ENCODE measurements at places on chromosomes 11 and 22.

GRCh38 chr11:73198677-73199076, 19.4 kb upstream of the P2RY2 start:
- no peak for DNase-seq

DNA sequence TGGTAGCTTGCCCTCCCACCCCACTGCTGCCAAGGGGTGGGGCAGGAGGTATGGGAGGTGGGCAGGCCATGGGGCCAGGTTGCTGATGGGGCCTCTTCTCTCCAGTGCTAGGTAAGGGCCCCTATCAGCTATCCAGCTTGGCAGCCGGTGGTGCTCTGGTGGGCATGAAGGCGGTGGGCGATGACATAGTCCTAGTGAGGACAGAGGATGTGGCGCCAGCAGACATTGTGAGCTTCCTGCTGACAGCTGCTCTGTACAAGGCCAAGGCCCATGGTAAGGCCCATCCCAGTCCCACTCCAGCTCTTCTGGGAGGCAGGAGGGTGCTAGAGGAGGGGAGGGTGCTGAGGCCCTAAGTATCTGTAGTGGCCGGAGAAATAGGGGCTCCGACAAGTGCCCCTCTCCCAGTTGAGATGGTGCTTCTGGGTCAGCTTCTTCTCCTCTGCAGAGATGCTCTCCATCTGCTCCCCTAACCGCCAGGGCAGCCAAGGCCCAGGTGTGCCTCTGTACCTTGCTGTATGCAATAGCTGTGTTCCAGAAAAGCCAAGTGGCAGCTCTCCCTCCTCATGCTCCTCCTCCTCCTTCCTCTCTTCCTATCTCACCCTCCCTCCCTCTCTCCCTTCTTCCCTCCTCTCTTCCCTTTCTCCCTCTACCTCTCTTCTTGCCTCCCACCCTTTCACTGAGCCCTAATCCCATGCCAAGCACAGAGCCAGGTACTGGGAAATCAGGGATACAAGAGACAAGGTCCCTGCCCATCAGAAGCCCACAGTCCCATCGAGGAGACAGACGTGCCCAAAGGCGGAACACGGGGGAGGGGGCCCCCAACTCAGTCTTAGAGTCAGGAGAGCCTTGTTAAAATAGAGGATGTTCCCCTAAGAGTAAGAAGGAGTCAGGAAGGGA, 55.3 kb downstream of the OTOG start:
- no peak for DNase-seq

GRCh38 chr22:41964112-41964491, 5.1 kb upstream of the SEPTIN3 start:
- DNase-seq: peak; percentile 46

DNA sequence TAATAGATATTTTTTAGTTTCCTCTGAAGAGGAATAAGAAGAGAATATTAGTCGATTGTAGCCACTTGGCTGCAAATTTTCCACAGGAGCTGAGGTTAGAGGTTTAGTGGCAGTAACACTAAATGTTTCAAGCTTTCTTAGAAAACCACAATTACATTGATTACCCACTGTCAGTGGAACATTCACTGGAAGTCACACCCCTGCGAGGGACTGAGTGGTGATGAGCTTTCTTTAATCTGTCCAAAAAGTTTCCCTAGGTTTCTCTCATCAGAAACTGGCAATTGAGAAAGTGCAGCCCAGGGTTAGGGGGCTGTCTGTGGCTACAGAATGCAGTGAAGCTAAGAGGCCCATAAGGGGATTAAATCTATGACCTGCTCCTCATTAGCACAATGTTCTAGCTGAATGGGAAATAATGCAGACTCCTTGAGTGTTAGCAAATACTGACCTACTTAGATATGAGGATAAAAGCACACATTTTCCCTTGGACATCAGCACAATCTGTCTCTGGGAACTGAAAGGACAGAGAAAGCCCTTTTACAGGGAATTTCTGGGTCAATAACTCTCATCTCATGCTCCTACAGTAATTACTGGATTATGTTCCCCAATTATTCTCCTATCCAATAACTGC, 189.5 kb downstream of the FAM76B start:
- no peak for DNase-seq

DNA sequence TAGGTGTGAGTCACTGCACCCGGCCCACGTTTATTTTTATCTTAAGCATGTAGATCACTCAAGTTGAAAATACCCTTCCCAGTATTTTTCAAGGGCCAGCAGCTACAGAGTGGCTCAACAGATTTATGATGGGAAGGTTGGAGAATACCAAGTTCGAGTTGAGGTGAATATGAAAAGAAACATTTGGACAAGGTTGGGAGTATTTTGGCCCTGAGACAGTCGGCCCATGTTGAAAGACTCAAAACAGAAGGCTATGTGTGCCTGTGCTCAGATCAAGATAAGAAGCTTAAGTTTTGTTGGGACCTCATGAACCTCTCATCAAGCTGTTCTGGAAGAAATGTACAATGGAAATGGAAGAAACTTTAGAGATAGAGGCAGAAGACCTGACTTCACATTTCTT, 199.1 kb downstream of the DBX1 start:
- DNase-seq: no peak

GRCh38 chr11:96207459-96208449, 135.2 kb downstream of the MAML2 start:
- DNase-seq: no peak

- DNase-seq: no peak
Observed at GRCh38 chr11:10205928-10206327, 88.1 kb downstream of the SBF2 start.

DNA sequence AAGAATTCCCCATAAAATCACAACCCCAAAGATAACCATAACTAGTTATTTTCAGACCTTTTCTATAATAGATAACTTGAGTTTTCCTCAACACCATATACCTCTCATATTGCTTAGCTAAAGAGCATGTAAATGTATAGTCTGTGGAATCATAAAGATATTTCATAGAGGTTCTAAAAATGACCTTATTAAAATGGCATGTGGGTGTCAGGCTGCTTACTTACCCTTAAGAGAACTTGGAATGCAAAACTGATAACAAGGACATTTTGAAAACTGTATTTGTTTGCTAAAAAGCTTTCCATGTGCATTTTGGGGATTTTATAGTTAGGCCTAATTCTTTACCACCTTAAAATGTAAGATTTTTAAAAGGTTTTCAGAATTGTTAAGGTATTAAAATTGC, 4.7 kb downstream of the SIK2 start:
- no peak for DNase-seq

GRCh38 chr11:73274722-73275380, 2.7 kb downstream of the P2RY6 start:
- DNase-seq: peak; percentile 42

- DNase-seq: no peak
Observed at GRCh38 chr11:36672815-36673450, 74.9 kb upstream of the RAG2 start.

DNA sequence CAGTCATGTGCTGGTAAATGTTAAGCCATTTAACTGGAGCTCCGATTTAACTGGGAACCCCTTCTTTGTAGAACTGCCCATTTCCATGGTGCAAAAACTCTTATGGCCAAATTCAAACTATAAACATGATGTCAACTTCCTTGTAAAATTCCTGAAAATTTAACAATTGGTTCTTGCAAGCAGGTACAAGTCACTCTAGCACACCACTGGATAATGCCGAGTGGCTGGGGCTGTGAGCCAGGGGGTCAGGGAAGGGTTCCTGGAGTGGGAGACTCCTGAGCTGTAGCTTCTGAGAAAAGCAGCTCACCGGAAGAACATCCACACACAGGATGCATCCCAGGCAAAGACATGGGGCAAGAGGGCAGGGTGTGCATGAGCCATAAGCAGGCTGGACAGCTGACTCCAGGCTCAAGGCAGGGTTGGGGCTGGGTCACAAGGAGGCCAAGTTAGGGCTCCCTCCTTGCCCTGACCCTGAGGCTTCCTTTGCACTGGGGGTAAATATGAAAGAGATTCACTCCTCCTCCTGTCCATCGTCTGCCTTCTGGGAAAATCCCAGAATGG, 18.2 kb downstream of the P2RY2 start:
- no peak for DNase-seq

GRCh38 chr11:119650251-119650650, 78.7 kb downstream of the NECTIN1 start:
- DNase-seq: no peak

GRCh38 chr11:66318600-66318970, 1.7 kb upstream of the CD248 start:
- DNase-seq: no peak

- no peak for DNase-seq
Observed at GRCh38 chr11:6545917-6546605, 49.0 kb downstream of the DNHD1 start.

- no peak for DNase-seq
Observed at GRCh38 chr22:20131597-20131858, at the start of gene ZDHHC8. ZDHHC8 (plus strand) TSS chr22:20131804; CDS start chr22:20131948, 144 bp downstream.

DNA sequence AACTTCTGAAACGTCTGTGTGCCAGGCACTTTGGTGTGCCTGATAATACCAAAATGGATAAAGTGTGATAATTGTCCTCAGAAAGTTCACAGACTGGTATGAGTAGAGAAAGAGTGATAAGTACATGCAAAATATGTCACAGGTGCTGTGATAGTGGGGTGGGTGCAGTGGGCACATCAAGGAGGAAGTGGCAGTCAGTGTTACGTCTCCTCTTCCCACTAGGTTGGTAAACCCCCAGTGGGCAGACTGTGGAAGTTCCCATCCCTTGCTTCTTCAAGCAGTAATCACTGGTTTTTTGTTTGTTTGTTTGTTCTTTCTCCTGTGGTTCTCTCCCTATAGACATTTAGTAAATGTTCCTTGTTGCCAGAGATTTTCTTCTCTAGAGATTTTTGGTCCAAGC, 5.4 kb downstream of the RNF121 start:
- no peak for DNase-seq

DNA sequence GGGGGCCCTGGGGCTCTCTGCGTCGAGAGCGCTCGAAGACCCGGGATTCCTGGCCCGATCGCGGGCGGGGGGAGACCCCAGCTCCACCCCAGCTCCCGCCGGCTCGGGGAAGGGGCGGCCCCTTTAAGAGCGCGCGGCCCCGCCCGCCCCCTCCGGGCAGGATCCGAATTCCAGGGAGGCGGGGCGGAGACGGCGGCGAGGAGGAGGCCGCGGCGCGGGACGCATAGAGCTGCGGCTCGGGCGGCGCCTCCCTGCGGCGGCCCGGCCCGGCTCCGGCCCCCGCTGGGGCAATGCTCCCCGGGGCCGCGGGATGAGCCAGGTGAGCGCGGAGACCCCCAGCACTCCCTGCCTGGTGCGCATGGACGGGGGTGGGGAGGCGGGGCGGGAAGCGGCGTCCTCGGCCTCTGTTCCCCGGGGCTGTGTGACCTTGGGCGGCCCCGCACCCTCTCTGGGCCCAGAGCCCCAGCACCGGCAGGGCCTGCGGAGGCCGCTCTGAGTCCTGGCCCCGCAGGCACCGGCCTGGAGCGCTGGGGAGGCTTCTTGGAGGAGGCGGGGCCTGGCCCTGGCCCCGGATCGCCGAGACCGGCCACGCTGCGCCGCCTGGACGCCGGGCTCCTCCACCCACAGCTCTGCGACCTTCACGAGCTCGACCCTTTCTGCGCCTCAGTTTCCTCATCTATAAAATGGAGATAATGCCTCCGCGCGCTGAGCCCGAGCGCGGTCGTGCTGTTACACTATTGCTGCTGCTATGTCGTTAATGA, 565 bp downstream of the GAS2L1 start:
- peak; percentile 93 for DNase-seq

DNA sequence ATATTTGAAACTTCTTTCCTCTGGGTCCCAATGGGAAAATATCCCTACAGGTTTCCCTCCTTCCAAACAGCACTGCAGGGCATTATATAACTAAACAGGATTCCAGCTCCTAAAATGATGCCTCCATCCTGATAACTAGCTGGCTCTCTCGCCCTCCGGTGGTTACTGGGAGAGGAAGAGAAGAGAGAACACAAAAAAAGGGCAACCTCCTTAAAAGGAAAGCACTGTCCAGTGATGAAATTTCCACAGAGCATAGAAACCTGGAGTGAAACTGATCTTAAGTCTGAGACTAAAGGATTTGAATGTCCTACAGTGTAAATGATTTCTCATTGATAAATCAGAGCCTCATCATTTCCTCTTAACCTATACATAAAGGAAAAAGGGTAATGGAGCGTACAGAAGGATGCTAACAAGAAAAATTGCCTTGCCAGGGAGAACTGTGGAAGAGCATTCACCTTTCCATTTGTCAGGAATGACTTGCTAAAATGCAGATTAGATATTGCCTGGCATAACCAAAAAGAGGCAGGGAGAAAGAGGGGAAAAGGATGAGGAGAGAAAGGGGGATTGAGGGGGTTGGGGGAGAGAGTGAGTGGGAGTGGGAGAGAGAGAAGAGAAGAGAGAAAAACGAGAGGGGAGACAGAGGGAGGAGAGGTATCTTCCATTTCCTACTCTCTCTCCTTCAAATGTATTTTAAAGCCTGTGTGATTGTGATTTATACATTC, 121.3 kb downstream of the APOL5 start:
- DNase-seq: no peak

- no peak for DNase-seq
Observed at GRCh38 chr11:5910540-5910939, 17.5 kb downstream of the OR52E5 start.

DNA sequence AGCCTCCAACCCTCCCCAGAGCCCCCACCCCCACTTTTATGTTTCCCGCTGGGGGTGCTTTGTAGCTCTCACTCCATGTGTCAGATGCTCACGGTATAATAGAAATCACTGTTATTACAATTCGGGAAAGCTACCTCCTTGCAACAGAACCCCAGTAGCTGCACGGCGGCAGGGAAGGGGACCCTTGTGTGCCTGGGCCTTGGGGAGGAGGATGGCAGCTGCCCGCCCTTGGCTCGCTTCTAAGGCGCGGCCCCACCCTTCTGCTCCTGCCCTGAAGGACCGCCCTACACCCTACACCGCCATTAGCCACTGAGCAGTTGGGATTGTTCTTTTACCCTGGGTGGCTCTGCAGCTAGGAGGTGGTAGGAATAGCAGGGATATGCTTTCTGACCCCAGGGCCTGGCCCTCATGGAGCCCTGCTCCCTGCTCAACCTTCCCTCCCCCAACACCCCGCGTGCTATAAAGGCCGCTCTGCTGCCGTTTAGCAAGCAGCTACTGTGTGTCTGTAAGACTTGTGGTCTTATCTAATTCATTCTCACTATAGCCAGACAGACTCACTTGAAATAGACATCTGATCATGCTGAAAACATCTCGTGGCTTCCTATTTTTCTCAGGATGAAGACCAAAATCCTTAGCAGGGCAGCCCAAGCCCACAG, 219.7 kb downstream of the CEP164 start:
- DNase-seq: no peak

- no peak for DNase-seq
Observed at GRCh38 chr11:127677660-127678425, 677.3 kb upstream of the KIRREL3 start.

GRCh38 chr22:46625843-46626349, 5.7 kb downstream of the GRAMD4 start:
- no peak for DNase-seq

- DNase-seq: no peak
Observed at GRCh38 chr11:65151331-65151899, 17.1 kb upstream of the SYVN1 start.

- peak; percentile 75 for DNase-seq
Observed at GRCh38 chr11:113991170-113991569, 16.3 kb downstream of the HTR3A start.

- DNase-seq: no peak
Observed at GRCh38 chr22:38964989-38965388, 7.6 kb downstream of the APOBEC3A start.

GRCh38 chr11:74532501-74533246, 39.1 kb upstream of the LIPT2 start:
- no peak for DNase-seq

All from ecto neural progenitor cell (in vitro differentiated cells).